ENCODE measurements at places on chromosomes 11 and 22.

- no peak for DNase-seq
These were observed 71.9 kb upstream of the PPARA start for GRCh38 chr22:46078241-46079092.

- no peak for DNase-seq
These were observed 4.7 kb downstream of the UCP2 start for GRCh38 chr11:73977856-73978519.

GRCh38 chr22:23501708-23502107 is 78.4 kb downstream of the IGLL1 start:
- DNase-seq, result no peak

GRCh38 chr11:43972366-43972765 is 29.9 kb downstream of the C11orf96 start:
- no peak for DNase-seq

- no peak for DNase-seq
These were observed 18.6 kb upstream of the AIFM3 start for GRCh38 chr22:20948450-20948849.

DNA sequence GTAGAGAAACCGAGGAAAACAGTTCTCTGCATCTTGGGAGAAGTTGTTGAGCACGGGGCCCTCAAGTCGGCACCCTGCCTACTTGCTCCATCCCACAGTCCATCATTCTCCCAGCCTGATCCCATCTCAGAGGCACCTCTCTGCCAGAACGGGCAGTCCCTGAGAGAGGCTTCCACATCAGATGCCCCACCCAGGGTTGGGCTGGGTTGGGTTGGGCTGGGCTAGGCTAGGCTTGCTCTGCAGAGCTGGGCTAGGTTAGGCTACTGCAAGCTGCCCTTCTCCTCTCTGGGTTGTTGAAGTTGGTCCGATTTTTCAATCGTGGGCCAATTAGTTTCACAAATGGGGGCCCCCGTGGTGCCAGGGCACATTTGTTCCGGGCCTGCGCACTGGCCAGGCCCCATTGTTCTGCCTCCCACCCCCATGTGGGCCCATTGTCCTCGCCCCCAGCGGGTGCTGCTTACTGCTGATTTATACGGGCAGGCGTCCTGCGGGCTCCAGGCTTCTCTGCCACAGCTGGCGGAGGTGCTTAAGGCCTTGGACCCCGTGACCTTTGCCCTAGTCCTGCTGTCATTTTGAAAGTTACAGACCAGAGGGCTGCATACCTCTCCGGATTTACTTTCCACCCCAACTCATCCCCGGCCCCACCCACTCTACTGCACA is 63.7 kb upstream of the NNMT start:
- DNase-seq, result no peak

DNA sequence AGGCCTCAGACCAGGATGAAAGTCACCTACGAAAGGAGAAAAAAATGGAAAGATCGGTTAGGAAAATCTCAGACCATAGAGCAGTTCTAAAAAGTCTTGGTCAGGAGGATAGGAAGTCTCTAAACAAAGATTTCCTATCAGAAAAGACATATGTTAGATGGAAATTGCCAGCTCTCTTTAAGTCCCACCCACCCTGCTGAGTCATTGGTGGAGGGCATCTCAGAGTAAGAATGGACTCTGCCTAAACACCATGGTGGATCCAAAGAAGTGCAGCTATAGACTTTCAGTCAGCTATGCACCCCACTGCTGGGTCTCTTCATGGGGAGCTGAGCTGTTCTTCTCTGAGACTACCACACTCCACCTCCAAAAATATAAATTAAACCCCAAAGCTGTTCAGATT is 3.7 kb downstream of the OR8B2 start:
- DNase-seq, result no peak

DNA sequence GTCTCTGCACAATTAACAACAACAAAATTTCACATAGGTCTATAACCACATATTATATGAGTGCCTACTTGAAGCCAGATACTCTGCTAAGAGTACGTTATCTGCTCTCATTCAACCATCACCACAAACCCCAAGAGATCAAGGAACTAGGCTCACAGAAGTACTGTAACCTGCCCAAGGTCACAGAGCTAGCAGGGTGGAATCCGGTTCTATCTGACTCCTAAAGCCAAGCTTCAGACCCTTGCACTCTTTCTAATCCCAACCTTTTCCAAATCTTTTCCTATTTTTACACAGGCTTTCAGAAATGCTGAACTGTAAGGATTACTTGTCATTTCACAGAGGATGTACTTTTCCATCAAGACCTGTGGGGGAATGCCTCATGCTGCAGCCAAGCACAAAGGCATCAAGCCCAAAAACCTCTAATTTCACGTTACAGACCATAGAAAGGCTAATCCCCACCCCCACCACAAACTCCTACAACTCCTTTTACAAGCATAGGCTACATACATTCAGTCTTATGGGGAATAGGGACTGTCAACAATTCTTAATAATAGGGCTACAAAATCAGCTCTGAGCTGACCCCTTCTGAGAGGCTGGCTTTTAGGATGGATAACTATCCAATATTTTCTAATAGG is 927 bp downstream of the PRCP start:
- DNase-seq, result peak; percentile 76

GRCh38 chr22:18075720-18076497 is 1.9 kb upstream of the PEX26 start:
- peak; percentile 95 for DNase-seq

DNA sequence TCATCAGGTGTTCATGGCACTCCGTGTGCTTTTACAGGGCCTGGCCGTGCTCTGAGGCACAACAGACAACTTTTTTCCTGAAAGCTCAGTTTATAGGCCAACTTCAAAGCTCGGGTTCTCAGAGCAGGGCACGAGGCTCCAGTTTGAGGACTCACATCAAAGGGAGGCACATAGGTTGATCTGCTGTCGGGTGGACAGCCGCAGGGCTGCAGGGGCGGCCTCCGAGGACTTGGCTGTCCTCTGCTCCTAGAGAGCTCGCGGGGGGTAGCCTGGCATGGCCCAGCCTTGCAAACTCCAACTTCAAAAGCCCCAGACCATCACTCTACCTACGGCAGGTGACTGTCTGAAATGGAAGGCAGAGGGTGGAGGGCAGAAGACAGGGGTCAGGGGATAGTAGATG is 31.6 kb downstream of the C11orf58 start:
- no peak for DNase-seq

All from Karpas-422 (cell line).